CD4-positive, alpha-beta T cell treated with Interleukin-15 for 4 hours (primary cell): ENCODE measurements at places on chromosomes 4 and X.

- no peak for DNase-seq
Measured at GRCh38 chr4:108649863-108650211, 562 bp upstream of the OSTC start.

DNA sequence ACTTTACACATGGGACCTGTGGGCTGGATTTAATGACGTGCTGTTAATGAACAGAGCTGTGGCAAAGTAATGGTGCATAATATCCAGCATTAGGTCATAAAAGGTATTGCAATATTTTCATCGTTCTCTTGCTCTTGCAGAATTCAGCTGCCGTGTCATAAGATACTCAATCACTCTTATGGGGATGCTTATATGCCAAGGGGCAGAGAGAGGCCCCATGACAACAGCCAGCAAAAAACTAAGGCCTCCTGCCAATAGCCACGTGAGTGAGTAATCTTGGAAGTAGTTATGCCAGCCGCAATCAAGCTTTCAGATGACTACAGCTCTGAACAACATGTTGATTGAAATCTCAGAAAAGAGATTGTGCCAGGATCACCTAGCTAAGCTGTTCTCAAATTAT lies 616.9 kb downstream of the FSTL5 start:
- DNase-seq: no peak

GRCh38 chrX:133415276-133416105 lies at the start of gene GPC4:
GPC4 (minus strand) TSS chrX:133415489; CDS start chrX:133414965, 524 bp downstream.
- DNase-seq: no peak

DNA sequence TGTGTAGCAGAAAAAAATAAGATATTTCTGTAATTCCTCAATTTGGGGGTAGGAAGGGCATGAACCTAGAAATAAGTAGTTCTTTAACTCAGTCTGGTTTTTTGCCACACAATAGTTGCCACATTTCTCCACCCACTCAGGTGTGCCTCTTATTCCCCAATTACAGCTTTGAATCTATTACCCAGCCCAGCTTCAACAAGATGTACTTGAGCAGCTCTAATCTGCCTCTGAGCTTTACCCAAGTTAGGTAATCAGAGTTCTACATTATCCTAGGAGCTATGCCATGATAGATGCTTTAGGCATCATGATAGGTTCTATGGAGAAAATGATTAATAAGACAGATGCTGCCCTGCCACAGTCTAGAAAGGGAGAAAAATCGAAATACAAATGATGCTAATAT lies 117.4 kb upstream of the GPRIN3 start:
- no peak for DNase-seq

DNA sequence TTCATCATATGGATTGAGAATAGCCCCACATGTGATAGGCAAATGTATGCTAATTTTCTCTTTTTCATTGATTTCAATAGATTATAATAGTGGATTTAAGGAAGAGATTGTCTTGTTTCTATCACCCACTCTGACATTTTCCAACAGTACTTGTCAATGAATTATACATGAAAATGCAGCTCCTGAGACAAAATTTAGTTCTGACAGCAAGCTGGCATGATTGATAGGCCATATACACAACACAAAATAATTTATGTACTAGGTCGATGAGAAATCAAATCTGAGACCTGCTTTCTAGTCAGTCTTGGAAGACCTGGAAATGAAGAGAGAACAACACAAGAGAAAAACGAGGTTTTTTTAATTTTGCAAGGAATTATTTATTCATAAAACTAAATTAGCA lies 118.0 kb upstream of the MYOZ2 start:
- no peak for DNase-seq

- DNase-seq: no peak
Measured at GRCh38 chr4:96025011-96025410, 185.1 kb downstream of the PDHA2 start.

DNA sequence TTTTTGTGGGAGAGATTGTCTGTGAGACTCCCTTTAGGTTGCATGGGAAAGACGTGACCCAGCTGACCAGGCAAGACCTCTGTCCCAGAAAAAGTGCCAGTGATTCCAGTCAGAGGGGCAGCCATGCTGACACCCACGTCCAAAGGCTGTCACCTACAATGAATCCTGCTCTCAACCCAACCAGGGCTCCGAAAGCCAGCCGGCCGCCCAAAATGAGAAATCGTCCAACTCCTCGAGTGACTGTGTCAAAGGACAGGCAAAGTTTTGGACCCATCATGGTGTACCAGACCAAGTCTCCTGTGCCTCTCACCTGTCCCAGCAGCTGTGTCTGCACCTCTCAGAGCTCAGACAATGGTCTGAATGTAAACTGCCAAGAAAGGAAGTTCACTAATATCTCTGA lies 5.5 kb downstream of the SLITRK2 start:
- DNase-seq: no peak

- no peak for DNase-seq
Measured at GRCh38 chrX:98939456-98939855, 1470.6 kb downstream of the PCDH19 start.

- peak; percentile 6 for DNase-seq
Measured at GRCh38 chr4:5050520-5051277, 581 bp upstream of the STK32B start.

DNA sequence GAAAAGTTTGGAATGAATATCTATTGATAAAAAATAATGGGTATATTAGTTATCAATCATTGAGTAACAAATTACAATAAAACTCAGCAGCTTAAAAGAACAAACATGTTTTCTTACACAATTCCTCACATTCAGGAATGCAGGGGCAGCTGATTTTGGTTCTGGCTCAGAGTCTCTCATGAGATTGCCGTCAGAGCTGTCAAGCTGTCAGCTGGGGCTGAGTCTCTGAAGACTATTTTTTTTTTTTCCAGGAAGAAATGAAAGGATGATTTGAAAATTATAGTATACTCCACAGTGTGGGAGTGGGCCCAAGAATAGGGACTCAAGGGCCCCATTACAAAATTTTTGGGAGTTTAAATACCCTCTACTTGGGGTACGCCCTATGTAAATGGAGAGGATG lies 219.1 kb downstream of the GC start:
- DNase-seq: no peak

GRCh38 chr4:139660568-139661043 lies 5.0 kb upstream of the MGST2 start:
- DNase-seq: no peak

DNA sequence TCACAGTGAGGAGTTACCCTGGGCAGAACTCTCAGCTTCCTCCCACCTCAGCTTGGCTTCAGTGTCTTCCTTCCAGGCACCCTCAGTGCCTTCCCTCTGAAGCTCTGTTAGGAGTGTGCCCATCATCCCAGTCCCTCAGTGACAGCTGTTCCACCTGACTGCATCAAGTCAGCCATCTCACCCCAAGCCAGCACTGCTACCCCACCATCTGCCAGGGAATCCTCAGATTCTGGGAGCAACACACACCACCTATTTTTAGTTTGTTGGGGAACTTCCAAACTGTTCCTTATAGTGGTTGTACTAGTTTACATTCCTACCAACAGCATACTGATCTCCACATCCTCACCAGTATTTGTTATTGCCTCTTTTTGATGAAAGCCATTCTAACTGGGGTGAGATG lies 182.9 kb downstream of the RELL1 start:
- no peak for DNase-seq

DNA sequence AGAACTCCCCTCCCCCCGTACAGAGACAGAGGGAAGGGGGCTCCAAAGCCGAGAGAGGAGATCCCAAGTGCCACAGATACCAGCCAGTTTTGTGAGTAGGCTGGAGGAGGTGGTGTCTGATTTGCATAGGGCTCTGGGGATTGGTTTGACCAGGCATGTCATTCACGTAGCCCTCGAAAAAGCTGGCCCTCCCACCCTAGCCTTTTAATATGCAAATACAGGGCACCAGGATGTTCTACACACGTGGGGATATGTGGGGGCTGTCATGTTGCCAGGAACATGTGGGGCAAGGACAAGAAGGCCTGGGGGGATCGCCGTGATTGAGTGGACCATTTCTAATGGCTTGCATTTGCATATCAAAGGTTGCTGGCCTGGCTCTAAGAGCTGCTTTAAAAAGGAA lies 272.9 kb downstream of the PPP1R2C start:
- no peak for DNase-seq

- no peak for DNase-seq
Measured at GRCh38 chr4:169315530-169316343, 45.0 kb upstream of the SH3RF1 start.

GRCh38 chr4:101853028-101853427 lies 62.5 kb downstream of the BANK1 start:
- DNase-seq: no peak

- no peak for DNase-seq
Measured at GRCh38 chr4:86367577-86367976, 7.7 kb upstream of the MAPK10 start.

DNA sequence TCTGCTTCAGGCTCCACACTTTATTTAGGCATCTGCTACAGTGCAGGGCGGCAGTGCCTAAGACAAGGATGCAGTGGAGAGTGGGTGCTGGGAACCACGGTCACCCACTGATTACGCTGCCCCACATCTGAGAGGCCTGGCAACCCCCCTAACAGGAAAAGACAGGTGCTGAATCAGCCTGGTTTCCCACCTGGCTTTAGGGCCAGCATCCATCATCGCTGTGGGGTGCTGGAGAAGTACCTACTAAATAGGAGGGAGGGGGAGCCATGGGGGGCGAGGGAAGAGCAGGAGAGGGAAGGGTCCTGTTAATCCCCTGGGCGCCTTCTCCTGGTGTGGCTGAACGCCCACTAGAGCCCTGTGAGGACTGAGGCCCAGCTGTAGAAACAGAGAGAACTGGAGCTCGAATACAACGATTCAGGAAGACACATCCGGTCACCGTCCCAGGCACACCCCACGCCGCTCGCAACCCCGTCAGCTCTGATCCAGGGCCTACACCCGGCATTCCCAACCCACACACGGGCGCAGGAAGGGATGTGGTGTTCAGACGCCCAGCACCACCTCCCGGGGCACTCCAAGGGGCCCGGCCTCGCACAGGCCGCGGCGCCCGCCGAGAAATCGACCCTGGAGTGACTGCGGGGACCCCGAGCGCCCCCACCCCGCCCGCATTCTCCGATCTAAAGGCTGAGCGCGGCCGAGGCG lies 554 bp downstream of the DCTD start:
- no peak for DNase-seq

- no peak for DNase-seq
Measured at GRCh38 chr4:102843273-102843672, 15.9 kb upstream of the UBE2D3 start.

GRCh38 chr4:8552581-8553205 lies 27.5 kb upstream of the GPR78 start:
- no peak for DNase-seq

DNA sequence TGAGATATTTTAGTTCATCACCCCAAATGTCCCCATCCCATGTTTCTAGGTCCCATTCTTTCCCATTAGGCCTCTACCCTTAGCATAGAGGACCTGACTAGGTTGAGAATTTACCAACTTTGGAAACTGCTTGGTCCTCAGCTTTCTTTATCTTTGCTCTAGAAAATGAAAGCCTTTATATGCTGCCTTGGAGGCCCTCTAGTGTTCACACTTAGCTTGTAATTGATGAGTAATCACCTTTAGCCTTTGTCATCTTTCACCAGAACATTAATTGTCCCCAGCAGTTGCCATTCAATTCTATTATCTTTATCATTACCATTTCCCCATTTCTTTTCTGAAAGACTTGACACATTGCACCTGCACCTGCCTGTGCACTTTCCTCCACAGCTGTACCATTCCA lies 589.2 kb upstream of the NR3C2 start:
- DNase-seq: no peak

DNA sequence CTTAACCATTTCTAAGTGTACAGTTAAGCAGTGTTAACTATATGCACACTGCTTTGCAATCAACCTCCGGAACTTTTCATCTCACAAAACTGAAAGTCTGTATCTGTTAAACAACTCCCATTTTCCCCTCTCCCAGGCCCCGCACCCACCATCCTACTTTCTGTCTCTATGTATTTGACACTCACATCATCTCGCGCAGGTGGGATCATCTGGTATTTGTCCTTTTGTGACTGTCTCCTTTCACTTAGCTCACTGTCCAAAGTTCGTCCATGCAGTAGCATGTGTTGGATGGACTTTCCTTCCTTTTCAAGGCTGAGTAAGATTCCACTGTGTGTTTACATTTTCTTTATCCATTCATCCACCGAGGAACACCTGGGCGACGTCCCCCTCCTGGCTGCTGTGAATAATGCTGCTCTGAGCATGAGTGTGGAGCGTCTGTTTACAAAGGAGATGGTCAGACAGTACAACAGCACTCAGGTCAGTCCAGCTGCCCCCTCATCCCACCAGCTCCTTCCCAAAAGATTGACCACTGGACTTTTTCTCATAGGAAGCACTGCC lies 39.8 kb downstream of the DCTD start:
- DNase-seq: no peak

DNA sequence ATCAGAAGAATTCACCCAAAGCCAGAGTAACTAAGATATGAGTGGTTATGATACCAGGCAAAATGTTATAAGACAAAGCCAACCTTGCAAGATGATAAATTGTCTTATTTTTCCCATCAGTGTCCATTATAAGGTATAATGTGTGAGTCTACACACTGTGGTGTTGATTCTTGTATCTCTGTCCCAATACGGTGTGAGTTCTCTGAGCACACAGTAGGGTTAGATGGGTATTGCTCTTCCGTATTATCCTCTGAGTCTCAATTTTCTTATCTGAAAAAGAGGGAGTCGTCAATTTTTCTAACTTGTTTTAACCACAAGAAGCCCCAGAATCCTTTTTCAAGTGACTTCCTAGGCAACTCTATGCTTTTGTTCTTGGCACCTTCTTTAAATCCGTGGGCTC lies 69.9 kb downstream of the HMGB2 start:
- no peak for DNase-seq

DNA sequence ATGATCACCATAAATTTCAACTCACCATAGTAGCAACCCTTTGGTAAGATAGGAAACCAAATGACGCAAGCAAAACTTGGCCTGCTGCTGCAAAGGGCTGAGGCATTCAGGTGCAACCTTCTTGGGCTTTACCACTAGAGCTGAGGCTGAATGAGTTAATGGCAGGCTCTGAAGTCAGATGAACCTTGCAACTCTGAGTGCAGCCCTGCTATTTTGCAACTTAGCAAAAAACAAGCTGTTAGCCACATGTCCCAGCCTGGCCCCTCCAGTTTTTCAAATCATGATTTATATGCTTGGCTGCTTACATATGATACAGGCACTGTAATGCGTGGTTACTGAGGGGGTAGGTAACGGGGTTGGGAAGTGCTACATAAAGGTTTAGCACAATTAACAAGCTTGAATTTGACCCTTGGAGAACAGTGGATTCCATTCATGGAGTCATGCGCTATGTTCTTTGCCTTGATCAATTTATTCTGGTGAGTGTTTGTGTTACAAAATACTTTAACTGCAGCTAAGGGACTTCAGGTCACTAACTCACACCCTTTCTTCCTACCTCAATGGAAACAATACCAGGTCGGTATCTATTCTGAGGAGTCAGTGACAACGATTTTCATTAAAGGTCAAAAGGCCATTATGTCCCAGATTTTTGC lies 80.5 kb upstream of the PPARGC1A start:
- DNase-seq: no peak

GRCh38 chr4:74218201-74218600 lies 60.3 kb downstream of the MTHFD2L start:
- DNase-seq: no peak

GRCh38 chrX:1903236-1903935 lies 288.5 kb downstream of the ASMT start:
- DNase-seq: no peak
